Ovary (tissue), 10 donors: ENCODE measurements at places on chromosomes 3 and 15. TPM values are rescaled to one million over a fixed set of nuclear protein-coding genes. Genes with fewer than 3 reads are reported as not detected.

- no peak for DNase-seq
Observed at GRCh38 chr3:132084982-132085381, 50.2 kb upstream of the CPNE4 start.

DNA sequence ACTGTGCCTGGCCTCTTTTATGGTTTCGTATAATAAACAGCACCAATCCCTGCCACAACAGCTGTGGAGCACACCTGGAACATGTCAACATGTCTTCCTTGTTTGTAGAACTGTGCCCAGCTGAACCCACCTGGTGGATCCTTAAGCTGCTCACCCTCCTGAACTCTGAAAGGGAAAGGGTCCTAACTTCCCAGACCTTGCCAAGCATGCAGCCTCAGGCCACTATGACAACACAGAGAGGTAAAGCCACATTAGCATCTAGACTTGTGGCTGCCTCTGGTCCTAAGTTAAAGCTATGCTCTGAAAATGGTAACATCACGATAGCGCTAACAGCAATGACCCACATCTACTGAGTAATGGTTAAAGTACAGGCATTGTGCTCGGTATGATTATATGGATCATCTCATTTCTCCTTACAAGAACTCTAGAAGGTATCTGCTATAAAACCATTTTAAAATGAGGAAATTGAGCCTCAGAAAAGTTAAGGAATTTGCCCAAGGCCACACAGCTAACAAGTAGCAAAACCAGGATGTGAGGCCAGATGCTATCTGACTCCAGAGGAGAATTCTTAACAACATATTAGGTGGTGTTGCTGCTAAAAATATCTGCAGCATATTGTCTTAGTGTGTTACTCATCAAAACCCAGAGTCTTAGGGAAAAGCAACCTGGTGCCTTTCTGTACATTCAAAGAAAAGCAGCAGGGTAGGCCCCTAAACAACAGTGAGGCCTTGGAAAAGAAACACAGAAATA lies 23.1 kb upstream of the HERC1 start:
- no peak for DNase-seq

GRCh38 chr3:20503394-20504082 lies 317.5 kb upstream of the SGO1 start:
- no peak for DNase-seq

- DNase-seq = no peak
Observed at GRCh38 chr3:39907981-39908380, 98.6 kb downstream of the MYRIP start.

DNA sequence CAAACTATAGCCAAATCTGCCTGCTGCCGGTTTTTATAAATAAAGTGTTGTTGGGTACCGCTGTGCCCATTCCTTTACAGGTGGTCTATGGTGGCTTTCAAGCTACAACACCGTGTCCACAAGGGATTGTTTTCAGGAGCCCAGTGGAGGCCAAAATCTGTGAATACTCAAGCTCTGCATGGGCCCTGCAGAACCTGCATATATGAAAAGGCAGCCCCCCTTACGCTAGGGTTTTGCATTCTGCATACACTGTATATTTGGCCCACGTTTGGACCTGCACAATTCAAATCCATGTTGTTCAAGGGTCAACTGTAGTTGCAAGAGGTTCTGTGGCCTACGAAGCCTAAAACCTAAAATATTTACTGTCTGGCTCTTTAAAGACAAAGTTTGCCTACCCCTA lies 122.2 kb upstream of the TLE3 start:
- no peak for DNase-seq

DNA sequence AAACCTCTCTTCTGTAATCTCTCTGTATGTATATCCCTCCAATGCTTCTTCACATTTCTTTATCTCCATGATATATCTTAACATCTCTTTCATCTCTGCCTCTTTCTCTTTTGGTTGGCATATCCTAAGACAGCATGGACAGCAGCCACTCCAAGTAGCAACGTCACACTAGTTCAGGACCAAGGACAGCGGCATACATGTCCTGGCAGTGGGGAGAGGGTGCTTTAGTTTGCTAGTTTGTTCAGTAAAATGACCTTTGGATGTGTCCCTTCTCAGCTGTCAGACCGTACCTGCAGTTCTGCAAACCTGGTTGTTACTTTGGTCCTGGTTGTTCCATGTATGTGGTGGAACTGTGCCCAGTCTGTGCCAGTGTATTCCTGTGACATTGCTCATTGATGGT lies 225.6 kb upstream of the ROPN1 start:
- peak; percentile 41 for DNase-seq

- DNase-seq = peak; percentile 94
Observed at GRCh38 chr3:50358911-50359759, at the start of gene TMEM115. TMEM115 (minus strand) TSS chr3:50359521; CDS start chr3:50359063, 458 bp downstream.

GRCh38 chr15:99631255-99631654 lies 65.5 kb downstream of the MEF2A start:
- DNase-seq = no peak

DNA sequence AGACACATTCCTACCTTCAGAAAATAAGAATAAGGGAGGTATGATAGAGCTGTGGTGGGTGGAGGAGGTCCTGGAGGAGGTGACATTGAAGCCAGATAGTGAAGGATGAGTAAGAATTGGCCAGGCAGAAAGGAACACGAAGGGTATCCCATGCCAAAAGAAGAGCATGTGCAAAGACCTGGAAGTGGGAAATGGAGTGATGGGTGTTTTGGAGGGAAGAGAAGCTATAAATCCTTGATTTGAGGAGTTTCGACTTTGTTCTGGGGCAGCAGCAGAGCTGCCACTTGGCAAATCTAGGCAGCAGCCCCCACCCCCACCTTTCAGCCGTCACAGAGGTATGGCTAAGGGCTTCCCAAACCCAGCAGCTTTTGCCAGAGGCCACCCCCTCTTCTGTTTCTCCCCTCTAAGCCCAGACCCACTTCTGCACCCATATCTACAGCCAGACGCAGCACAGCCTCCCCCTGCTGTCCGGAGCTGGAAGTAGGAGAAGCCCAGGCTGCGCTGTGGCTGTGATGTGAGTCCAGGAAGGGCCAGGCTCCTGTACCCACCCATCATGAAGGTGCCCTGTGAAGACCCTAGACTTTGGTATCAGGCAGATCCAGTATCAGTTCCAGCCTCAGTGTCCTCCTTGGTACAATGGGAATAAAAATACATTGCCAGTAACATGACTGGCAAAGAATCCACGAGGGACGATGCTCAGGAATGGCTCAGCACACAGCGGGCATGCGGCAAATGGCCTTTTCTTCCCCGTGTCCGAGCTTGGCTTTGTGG lies 188.7 kb upstream of the LINGO1 start:
- DNase-seq = peak; percentile 57

GRCh38 chr3:138187296-138188012 lies at the start of gene ARMC8:
ARMC8 (plus strand) TSS chr3:138187301; CDS start chr3:138187555, 254 bp downstream.
- DNase-seq = no peak

DNA sequence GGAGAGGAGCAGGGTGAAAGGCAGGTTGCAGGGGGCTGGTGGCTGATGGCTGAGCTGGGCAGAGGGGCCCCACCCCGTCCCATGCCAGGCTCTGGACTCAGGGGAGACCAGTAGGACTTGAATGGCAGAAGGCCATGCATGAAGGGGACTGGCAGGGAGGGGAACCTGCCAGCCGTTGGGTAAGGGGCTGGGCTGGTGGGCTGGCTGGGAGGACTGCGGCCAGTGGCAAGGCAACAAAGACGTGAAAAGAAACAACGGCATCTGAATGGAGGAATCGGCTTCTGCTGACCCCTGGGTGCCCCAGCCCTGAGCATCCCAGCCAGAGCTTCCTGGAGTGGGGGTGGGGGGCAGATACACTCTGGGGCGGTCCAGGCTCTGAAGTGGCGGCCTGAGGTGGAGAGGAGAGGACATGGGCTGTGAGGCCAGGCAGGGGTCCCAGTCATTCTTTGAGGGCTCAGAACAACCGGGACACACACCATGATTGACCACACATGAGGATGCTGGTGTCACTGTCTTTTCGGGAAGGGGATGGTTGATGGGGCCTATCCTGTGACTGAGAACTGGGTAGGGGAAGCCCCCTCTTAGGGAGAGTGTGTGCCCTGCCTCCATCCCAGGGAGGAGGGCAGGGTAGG lies 11.7 kb downstream of the GLYCTK start:
- no peak for DNase-seq

GRCh38 chr3:107981471-107982111 lies 109.2 kb downstream of the CD47 start:
- no peak for DNase-seq

GRCh38 chr3:144774897-144775296 lies 803.3 kb downstream of the DIPK2A start:
- DNase-seq = no peak

DNA sequence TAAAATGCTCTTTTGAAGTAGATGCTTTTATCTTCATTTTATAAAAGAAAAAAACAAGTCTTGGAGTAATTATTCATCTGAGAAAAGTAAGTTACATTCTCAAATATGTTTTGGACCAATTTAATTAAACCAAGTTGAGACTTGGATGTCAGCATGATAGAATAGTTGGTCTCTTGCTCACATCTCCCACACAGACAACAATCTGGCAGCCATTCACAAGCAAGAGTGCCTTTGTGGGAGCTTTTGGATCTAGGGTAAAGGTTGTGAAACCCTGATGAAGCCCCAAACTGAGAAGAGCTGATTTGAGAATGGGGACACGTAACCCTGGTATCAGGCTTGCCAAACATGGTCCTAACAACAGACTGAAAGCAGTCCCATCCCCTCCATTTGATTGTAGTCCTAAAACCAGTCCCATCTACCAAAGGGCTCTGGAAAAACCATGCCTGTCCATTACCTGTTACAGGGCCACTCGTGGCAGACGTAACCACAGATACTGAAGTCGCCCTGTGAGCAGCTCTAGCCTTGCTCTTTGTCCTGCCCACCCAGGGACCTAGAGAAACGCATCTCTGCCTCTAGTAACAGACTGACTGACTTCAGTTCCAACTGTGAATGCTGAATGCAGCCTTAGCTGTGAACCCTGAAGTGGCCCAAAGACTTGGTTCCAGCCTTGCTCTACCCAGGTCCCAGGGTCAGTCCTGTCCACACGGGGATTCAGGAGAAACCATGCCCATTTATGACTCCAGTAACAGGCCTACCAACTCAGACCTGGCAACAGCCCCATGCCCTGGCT lies 145.5 kb upstream of the SYNPR start:
- no peak for DNase-seq

GRCh38 chr3:71850654-71851053 lies 65.7 kb upstream of the PROK2 start:
- DNase-seq = no peak

DNA sequence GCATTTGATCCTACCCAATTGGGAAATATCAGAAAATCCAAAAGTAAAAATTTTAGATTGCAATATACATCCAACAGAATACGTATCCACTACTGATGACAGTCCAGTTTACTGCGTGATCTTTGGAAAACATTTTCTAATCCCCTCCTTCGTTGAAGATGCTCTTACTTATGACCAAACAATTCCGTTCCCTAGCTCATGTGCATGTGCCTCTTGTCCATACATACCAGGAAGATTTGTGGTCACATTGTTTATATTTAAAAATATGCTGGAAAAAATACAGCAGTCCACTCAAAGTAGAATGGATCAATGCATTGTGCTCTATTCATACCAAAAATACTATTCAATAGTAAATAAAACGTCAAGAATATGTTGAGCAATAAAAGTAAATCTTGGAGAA lies 135.3 kb downstream of the CHL1 start:
- no peak for DNase-seq

- no peak for DNase-seq
Observed at GRCh38 chr3:51729042-51729633, 22.3 kb downstream of the GRM2 start.

GRCh38 chr15:91099616-91099994 lies 452 bp upstream of the SV2B start:
- DNase-seq = peak; percentile 11

- no peak for DNase-seq
Observed at GRCh38 chr3:158109295-158109803, 540 bp upstream of the RSRC1 start.

- no peak for DNase-seq
Observed at GRCh38 chr15:26065723-26066122, 202.6 kb upstream of the ATP10A start.

DNA sequence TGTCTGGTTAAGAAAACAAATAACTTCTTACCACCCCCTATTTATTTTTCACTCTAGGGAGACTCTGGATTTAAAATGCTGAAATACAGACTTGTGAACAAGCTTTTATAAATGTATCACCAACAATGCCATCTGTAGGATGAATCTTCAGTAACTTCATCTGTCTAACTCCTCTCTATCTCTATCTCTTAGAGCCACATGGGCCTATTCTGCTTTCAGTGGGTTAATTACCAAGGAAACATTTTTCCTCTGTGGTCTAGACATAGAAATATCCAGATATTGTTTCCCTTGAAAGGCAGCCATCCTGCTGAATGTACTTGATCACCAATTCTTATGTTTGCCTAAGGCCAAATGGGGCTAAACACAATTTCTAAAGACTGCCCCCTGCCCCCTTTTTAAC lies 167.6 kb upstream of the COL8A1 start:
- DNase-seq = no peak

GRCh38 chr3:150131663-150132062 lies 161.0 kb upstream of the PFN2 start:
- DNase-seq = no peak

DNA sequence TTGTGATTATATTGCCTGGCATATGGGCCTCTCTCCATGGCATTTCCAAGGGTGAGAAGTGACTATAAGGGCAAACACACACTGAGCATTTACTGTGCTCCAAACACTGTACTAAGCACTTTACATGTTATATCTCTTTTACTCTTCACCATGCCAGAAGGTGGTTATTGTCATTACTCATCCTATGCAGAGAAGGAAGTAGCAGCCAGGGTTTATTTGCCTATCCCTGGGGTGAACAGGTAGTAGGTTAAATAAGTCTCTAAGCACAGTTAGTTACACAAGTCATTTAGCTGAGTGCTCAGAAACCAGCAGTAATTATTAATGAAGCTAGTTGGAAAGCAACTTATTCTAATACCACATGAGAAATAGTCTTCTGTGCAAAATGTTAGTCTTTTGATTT lies 109.9 kb upstream of the SYNPR start:
- DNase-seq = no peak

- no peak for DNase-seq
Observed at GRCh38 chr15:25192651-25193050, 237.9 kb downstream of the SNRPN start.

- peak; percentile 40 for DNase-seq
Observed at GRCh38 chr15:94671858-94672532, 440.6 kb downstream of the MCTP2 start.

DNA sequence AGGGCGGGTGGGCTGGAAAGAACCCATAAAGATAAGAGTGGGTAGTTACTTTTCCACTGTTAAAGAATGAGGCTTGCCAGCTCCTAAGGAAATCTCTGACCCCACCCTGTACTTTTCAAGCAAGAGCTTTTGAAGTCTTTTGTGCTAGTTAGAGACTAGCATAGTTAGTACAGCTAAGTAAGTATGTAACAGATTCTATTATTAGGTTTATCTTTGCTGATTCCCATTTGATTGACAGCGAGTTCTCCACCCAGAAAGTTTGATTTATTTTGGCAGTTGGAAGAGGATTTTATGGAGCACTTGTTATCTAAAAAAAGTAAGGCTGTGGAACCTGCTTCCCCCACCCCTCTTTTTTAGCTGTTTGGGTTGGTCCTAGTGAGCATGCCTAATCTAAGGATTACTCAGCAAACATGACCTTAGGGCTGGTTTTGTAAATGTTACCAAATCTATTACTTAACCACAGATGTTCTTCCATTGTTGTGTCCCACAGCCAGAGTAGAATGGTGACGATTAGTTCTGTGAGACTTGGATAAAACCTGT lies 57.6 kb downstream of the FNDC3B start:
- no peak for DNase-seq

CELSR3 gene
- polyA plus RNA-seq = 0.69 TPM

CCDC12 gene
- polyA plus RNA-seq = 66.7 TPM

GOLGA8S gene
- polyA plus RNA-seq = 0.11 TPM

FOXL2NB gene
- 39.3 TPM for polyA plus RNA-seq

UTS2B gene
- 0.80 TPM for polyA plus RNA-seq

C3orf70 gene
- 3.5 TPM for polyA plus RNA-seq

LINGO1 gene
- 3.6 TPM for polyA plus RNA-seq

METTL6 gene
- polyA plus RNA-seq = 15.1 TPM

NR1I2 gene
- 0.21 TPM for polyA plus RNA-seq
